C1 segment of cervical spinal cord (tissue), 14 donors: ENCODE measurements at places on chromosomes 7 and 10.

DNA sequence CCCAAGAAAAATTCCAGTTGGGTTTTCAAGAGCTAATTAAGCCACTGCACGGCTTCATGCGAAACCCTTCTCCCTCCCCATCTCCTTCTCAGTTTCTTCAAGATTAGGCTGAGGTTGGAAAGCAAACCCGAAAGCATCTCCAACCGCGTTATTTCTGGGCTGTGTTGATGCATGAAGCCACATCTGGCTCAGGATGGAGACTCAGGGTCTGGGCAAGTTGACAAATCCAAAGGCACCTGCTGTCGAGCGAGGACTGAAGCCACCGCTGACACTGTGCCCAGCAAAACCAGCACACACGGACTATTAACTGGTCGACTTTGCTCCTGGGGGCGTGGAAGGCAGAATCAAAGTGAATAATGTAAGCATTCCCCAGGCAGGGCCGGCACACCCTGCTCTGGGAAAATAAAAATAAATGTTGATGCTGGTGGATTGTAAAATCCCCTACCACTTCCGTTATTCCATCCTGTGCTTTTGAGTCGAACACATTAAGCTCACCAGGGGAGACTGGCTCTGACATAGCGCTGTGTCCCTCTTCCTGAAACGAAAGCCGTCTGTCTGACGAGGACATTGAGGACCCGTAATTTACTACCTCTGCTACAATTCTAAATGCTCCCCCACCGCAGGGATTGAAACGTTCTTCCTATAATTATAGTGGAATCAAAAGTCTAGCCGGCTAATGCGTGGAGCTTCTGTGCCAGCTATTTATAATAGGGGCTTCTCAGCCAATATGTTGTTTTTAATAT, 269.8 kb downstream of the ADARB2 start:
- DNase-seq: no peak

DNA sequence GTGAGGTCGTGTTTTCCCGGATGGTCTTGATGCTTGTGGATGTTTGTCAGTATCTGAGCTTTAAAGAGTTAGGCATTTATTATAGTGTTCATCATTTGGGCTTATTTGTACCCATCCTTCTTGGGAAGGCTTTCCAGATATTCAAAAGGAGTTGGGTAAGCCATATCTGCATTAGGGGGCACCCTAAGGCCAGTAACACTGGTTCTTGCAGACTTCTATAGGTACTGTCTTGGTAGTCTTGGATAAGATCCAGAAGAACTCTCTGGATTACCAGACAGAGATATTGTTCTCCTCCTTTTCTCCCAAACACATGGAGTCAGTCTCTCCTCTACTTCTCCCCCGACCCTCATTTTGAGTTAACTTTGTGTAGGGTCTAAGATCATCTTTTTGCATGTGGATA, 92.8 kb downstream of the SDK1 start:
- DNase-seq: no peak

- DNase-seq: no peak
Measured at GRCh38 chr7:139673762-139674161, 104.0 kb downstream of the HIPK2 start.

DNA sequence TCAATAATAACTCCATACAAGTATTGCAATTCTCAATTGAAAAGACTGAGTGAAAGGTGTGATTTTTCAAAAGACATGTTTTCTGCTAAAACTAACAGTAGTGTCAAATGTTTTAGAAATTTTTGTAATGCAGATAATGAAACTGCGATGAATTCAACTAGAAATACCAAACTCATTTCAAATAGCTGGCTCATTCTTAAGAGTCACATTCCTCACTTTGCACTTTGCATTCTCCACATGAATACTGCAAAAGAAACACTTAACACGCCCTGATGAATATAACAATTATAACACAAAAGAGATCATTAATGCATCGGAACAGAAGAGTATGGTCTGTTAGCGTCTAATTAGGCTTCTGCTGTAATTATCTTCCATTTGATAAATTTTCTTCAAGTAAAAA, 15.5 kb upstream of the TSPAN12 start:
- no peak for DNase-seq

GRCh38 chr10:90204956-90205314, 503.5 kb downstream of the KIF20B start:
- DNase-seq: no peak

DNA sequence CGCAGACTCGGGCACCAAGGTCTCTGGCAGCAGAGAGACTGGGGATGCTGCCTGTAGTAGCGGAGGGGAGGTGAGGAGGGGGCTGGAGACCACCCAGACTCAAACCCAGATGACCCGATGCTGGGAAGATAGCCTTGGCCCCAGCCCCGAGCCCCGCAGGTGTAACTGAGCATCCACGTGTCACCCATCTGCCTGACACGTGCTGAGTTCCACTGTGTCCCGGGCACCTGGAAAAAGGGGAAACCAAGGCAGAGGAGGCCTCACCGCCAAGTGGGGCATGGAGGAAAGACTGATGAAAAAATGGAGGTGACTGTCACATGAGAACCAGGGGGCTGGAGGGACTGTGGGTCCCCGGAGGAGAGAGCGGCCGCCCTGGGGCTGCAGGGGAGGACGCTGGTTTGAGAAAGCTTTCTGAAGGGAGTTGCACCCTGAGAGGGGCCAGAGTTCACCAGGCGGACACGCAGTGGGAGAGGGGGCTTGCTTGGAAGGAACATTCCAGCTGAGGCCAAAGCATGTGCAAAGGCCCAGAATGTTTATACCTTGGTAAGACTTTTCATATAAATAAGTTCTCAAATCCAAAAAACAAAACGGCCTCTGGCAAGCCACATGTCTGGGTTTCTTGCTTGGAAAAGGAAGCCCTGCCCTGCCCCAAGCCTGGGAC, 27.4 kb upstream of the ELN start:
- no peak for DNase-seq

DNA sequence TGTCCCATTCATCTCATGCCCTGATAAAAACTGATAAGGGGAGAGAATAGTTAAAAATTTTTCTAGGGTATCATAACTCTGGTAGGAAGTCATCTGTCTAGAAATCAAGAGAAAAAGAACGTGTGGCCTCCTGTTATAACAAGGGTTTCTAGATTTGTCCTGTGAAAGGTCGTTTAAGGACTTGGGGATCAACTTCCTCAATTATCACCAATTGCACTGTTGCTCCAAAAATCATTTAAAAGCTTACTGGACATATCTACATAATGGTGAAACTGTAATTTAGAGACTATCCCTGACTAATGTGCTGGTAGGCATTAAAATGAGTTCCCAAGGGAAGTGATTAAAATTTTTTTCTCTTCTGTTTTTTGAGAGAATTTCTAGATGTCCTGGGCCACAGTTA, 58.2 kb downstream of the GPR141 start:
- no peak for DNase-seq

GRCh38 chr10:119001717-119002500, 27.6 kb upstream of the NANOS1 start:
- DNase-seq: no peak

DNA sequence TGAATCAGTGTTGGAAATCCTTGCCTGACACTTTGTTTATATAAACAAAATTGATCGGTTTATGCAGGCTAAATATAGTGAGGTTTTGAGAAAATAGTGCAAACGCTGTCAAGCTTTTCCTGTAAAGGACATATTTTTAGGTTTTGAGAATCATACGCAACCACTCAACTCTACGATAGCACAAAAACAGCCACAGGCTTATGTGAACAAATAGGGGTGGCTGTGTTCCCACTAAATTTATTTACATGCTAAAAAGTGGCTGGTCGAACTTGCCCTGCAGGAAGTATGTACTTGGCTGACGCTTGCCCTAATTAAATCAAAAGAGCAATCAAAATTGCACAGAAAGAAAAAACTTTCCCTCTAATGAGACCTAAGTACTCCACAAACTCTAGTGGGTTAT, 234.7 kb upstream of the CACNA2D1 start:
- DNase-seq: no peak

GRCh38 chr7:151399906-151400305, 9.9 kb downstream of the WDR86 start:
- no peak for DNase-seq

DNA sequence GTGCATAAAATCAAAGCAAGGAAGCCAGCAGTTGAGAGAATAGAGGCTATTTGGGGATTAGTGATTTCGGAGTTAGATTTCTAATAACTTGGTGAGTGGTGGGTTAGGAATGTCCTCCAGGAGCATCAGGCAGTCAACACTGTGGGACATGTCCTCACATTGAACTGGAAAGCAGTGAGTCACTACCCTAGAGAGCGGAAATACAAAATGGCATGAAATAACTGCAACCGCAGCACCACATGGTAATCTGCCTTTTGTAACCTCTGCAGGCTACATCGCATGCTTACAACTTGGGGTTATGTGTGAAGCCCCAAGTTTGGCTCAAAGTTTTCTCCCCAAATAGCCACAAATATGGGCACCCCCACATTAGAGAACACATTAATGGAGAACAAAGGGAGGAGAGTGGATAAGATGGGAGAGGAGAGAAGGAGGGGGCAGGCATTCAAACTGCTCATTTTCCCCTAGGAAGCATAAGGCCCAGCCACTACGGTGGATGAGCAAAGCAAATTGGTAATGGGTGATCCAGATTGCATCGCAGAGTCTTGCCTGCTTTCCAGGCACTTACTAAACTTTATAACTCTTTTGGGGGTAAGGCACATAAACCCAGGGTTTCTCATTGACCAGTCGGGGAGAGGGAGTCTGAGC, 22.0 kb upstream of the SLF2 start:
- DNase-seq: no peak

GRCh38 chr7:5429857-5430611, 6.4 kb upstream of the TNRC18 start:
- no peak for DNase-seq

DNA sequence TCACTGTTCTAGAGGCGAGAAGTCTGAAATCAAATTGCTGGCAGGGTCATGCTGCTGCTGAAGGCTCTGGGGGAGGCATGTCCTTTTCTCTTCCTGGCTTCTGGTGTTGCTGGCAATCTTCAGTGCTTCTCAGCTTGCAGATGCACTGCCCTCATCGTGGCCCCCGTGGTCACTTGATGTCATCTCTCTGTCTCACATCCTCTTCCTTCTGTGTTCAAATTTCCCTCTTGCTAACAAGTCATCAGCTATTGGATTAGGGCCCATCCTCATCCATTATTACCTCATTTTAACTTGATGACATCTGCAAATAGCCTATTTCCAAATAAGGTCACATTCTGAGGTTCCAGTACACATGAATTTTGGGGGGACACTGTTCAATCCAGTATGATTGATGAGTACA, 36.6 kb upstream of the SRGN start:
- peak; percentile 18 for DNase-seq
